HFF-Myc (cell line): ENCODE measurements at places on chromosomes 3 and 15.

GRCh38 chr15:72227720-72228119 lies 3.3 kb downstream of the PKM start:
- DNase-seq: no peak

DNA sequence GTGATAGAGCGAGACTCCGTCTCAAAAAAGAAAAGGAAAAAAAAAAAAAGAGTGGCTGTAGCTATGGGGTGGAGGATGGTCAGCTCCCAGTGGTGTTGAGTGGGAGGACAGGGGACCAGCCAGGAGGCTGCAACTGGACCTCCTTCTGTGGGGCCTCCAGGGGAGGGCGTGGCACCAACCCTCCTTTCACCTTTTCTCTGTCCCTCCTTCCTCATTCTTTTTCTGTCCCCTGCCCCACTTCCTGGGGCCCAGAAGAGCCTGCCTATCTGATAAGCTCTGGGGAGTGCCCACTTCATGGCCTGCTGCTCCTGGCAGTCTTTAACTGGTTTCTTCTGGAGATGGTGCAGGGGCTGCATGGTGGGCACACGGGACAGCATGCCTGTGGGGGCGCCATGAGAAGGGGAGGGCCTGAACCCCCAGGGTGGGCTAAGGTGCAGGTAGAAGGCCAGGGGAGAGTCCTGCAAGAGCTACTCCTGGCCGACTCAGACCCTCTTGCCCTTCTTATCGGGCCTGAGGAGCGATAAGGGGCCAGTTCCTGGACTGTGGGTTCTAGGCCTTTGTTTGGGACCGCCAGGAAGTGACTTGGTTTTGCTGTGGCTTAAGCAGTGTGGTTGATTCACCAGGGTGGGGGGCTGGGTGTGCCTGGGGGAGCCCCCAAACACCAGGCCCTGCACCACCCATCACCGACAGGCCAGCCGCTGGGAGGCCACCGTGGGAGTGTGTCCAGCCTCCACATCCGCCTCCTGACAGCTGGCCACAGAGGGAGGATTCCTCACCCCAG lies 49.4 kb upstream of the FLNB start:
- no peak for DNase-seq

DNA sequence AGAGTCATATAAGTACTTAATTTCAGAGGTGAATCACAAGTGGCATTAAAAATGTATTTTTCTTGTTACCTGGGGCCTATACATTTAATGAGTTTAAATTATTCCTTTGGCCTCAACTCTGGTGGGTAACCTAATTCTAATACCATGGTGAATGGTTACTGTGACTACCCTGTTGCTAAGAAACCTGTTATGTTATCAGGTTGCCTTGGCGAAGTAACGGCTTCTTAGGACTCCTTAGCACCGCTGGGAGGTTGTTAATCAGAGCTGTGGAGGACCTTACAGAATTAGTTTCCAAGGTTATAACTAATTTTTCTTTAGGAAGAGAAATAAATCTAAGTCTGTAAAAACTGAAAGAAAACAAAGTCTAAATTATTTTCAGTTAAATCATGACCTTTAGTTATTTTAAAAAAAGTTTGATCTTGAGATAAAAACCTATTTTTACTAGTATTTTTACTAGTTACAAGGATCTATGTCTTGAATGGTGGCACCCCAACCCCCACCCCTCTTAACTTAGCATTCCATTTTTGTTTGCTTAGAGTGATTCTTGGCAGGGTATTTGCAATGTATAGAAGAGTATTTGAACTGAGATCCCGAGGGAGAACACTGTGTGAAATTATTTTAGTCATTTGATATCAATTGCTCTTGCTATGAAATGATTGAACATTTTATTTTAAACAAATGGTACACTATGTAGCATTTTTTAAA lies 155.5 kb downstream of the FNDC3B start:
- DNase-seq: no peak

- DNase-seq: no peak
Observed at GRCh38 chr15:38961931-38962330, 397.3 kb upstream of the RASGRP1 start.

DNA sequence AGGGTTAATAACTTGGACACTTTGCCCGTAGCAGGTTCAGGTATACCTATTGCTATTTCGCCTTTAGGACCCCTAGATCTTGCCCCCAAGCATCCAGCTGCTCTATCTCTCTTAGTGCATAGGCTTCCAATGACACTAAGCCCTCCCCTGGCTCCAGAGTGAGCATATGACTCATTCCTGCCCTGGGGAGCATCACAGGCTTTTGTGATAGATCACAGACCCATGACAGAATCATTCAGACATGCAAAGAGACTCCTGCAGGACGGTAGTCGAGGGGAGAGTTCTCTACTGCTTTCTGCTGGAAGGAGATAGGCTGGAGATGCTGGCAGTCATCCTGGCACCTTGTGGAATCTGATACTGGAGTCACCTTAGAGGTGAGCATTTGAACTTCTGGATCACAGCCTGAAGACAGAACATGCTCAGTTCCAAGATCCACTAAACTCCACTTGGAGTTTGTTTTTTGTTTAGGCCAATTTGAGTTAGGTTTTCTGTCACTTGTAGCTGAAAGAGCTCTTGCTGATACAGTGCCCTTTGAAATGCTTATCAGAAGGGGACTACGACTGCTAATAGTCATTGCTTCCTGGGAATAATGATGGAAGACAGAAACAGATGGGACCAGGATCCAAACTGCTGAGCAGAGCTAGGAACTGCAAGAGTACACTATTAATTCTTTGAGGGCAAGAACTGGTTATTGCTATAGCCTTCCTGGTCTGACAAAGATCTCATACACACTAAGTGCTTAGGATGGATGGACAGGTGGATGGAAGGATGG lies 11.0 kb downstream of the LYSMD2 start:
- DNase-seq: peak; percentile 35

DNA sequence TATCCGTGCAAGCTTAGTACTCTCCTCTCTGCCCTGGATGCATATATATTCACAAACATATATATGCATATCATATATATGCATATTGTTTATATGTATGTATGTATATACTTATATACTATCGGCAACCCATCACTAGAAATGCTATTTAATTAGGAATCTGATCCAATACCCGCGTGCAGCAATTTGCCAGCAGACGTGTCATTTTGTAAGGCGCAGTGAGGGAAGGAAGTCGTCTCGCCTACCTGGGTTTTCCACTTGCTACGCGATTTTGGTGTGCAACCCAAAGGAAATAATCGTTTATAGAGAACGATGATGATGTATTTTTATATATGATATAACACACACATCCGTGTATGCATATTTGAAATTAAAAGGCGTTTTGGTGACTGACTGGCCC lies 5.6 kb upstream of the FEZF2 start:
- no peak for DNase-seq

DNA sequence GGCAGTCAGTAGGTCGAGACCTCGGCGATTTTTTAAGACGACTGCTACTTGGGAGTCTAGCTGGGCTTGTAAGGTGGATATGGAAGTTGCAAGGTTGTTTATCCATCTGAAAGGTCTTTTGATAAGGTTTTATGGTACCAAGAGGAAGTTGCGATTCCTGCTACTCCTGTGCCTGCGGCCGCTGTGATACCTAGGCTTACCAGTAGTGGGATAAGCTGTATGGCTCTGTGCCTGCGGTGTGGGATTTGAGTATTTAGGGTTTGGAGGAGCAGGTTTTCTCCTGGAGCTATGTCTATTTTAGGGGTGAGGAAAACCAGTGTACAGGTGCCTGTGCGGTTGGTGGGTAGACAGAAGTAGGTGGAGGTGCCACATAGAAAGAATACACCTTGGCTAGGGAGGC lies 1059.8 kb downstream of the SI start:
- no peak for DNase-seq

GRCh38 chr3:53544357-53544756 lies 49.9 kb downstream of the CACNA1D start:
- no peak for DNase-seq

DNA sequence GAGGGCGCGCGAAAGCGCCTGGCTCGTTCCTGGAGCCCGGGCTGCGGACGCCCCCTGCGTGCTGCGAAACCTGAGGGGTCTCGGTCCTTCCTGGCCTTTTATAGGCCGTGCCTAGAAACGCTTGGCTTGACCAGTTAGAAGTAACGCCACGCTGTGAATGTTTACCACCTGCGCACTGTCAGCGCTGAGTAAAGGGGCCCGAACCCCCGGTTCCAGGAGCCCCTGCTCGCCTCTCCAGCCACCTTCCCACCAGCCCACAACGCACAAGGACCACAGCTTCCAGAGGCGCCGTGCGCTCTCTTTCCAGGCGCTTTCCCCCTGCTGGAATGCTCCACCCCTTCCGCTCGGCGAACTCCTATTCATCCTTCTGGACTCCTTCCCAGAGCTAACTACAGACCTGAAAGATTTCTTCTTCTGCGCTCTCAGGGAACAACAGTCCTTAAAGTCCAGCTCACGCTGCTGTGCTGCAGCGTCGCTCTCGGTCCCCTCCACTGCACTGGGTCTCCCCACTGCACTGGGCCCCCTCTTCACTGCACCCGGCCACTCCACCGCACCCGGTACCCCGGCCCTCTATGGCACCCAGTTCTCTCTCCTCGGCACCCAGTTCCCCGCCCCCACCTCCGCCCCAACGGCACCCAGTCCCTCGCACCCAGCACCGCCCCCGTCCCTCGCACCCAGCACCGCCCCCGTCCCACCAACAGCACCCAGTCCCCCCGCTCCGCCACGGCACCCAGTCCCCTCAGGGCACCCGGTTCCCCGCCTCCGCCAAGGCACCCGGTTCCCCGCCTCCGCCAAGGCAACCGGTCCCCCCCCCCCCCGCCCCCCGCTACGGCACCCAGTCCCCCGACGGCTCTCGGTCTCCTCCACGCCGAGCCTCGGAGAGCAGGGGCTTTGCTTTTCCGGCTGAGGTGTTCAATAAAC lies 69.8 kb downstream of the SQOR start:
- DNase-seq: peak; percentile 42

DNA sequence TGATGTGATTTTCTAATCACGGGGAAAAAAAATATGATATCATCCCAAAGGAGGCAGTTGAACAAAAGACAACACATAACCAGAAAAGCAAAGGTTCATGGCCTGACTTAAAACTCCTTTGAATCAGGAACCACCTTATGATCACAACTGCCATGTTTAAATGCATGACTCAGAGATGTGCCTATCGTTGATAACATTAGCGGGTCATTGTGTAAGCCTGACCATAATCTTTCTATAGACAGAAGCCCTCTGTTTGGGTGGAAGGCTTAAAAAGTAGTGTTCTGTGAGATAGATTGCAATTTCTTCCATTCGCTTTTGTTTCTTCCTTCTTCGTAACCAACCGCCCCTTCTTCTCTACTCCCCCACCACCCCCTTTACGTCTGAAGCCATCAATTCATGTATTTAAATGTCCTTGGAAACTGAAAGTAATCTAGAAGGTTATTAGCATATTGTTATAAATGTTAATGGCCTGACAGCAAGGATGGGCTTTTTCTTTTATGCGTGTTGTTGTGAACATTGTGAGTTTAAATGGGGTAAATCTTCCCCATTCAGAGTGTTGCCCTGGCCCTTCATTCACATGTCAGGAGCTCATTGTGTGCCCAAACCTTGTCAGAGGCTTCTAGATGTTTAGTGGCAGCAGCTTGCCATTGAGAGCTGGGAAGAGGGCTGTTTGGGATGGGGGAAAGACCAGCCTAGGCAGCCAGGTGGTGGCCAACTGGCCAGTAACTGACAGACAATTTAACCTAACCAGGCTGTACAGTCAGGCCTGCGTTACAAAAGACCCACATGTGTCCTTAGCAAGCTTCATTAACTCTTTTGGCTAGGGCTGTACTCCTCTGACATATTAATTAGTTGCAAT lies 64.5 kb downstream of the EPHA3 start:
- DNase-seq: no peak

DNA sequence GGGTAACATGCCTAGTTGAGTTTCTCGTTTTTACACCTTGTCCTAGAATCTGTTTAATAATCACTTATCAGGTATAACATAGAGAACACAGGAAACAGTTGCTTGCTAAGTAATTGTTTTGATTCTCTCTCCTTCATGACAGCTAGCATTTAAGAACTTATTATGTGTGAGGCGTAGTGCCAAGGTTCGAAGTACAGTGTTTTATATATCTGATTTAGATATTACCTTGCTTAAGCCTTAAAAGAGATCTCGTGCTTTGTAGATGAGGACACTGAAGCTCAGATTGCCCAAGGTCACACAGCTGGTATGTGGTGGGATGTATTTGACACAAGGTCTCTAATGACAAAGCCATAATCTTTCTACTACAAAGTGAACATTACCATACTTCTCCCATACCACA lies 29.0 kb upstream of the IFT57 start:
- DNase-seq: no peak

DNA sequence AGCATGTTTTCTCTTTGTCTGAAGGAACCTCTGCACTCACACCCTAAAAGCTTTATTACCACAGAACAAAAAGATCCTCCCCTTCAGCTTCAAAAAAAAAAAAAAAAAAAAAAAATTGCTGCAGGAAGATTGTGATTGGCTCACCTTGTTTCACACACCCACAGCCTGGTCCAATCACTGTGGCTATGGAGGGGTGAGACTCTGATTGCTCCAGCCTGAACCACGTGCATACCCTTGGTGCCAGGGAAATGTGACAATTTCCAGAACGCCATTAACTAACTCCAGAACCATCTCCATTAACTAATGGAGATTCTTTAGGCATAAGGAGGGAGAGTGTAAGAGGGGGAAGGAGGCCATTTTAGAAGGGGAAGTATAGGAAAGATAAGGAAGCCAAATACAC lies 106.5 kb upstream of the CRBN start:
- no peak for DNase-seq

- DNase-seq: no peak
Observed at GRCh38 chr3:71061037-71061436, 522.5 kb downstream of the FOXP1 start.

- DNase-seq: no peak
Observed at GRCh38 chr15:32029409-32029861, 880 bp upstream of the CHRNA7 start.

GRCh38 chr3:40186508-40186907 lies 123.0 kb upstream of the EIF1B start:
- DNase-seq: no peak

- DNase-seq: no peak
Observed at GRCh38 chr15:66739287-66739686, 37.3 kb downstream of the SMAD6 start.

DNA sequence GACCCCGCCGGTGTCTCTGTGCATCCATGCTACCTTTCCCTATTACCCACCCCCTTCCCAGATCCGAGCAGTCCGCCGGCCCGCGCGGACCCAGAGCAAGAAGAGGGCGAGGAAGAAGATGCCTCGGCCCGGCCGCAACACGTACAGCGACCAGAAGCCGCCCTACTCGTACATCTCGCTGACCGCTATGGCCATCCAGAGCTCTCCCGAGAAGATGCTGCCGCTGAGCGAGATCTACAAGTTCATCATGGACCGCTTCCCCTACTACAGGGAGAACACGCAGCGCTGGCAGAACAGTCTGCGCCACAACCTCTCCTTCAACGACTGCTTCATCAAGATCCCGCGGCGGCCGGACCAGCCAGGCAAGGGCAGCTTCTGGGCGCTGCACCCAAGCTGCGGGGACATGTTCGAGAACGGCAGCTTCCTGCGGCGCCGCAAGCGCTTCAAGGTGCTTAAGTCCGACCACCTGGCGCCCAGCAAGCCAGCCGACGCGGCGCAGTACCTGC lies 788 bp downstream of the FOXB1 start:
- DNase-seq: no peak

GRCh38 chr3:129470861-129471260 lies 30.8 kb downstream of the IFT122 start:
- DNase-seq: no peak
